ENCODE measurements at places on chromosomes 7 and 10. TPM values are rescaled to one million over a fixed set of nuclear protein-coding genes. Genes with fewer than 3 reads are reported as not detected.

- no peak for DNase-seq
These were observed 124.2 kb upstream of the SEM1 start for GRCh38 chr7:96833676-96834453.

GRCh38 chr7:17150018-17150417, 148.4 kb upstream of the AHR start:
- DNase-seq = no peak

DNA sequence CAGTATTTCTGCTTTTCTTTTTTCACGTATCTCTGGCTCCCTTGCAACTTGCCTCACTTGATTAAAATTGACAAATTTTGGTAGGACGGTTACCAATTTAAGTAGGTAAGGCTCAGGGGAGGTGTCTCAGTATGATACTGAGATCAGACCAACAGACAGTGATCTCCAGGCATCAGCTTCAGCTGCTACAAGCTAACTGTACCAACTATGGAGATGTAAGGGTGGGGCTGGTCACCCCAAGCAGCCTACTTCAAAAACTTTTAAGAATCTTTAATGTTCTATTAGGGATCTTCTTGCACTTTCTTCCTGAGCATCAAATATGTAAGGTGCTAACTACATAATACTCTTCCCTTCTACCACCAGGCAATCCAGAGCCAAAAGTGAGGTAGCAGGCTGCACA, 26.9 kb downstream of the SLC35B4 start:
- DNase-seq = no peak

Gene SPDYE16
- total RNA-seq = not detected

DNA sequence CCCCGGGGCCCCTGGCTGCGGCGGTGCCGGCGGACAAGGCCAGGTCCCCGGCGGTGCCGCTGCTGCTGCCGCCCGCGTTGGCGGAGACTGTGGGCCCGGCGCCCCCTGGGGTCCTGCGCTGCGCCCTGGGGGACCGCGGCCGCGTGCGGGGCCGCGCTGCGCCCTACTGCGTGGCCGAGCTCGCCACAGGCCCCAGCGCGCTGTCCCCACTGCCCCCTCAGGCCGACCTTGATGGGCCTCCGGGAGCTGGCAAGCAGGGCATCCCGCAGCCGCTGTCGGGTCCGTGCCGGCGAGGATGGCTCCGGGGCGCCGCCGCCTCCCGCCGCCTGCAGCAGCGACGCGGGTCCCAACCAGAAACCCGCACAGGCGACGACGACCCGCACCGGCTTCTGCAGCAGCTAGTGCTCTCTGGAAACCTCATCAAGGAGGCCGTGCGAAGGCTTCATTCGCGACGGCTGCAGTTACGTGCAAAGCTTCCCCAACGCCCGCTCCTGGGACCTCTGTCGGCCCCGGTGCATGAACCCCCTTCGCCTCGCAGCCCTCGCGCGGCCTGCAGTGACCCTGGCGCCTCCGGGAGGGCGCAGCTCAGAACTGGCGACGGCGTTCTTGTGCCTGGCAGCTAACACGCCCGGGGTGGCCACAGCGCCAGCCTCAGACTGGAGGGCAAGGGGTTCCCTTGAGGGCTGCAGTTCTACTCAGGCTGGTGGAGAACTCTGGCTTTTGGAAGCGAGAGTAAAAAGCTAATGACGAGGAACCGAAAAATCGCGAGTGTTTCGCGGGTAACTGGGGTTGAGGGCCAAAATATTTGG, 804 bp downstream of the FRAT1 start:
- no peak for DNase-seq

Gene SEPTIN7
- 190 TPM for total RNA-seq
